ENCODE measurements at places on chromosomes 11 and 22.
A peak's percentile ranks its signal among the peaks of the same experiment; 100 is the strongest.

DNA sequence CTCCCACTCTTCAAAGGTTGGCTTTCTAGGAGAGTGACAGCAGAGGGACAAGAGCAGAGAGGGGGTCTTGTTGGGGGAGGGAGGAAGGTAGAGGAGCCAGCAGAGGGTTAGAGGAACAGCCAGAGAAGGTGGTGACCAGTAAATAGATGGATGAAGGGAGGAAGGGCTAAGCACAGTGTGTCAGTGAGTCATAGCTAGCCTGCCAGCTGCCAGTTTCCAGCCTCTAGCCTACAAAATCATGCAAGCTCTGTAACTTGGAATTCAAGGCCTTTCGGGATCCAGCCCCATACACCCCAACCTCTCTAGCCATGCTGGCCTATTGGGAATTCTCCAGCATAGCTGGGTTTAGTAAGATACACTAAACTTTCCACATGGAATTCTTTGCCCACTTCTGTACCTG, 147.4 kb upstream of the TEAD1 start:
- DNase-seq: peak; percentile 84

GRCh38 chr22:24187731-24188644, 6.7 kb downstream of the SUSD2 start:
- DNase-seq: no peak

DNA sequence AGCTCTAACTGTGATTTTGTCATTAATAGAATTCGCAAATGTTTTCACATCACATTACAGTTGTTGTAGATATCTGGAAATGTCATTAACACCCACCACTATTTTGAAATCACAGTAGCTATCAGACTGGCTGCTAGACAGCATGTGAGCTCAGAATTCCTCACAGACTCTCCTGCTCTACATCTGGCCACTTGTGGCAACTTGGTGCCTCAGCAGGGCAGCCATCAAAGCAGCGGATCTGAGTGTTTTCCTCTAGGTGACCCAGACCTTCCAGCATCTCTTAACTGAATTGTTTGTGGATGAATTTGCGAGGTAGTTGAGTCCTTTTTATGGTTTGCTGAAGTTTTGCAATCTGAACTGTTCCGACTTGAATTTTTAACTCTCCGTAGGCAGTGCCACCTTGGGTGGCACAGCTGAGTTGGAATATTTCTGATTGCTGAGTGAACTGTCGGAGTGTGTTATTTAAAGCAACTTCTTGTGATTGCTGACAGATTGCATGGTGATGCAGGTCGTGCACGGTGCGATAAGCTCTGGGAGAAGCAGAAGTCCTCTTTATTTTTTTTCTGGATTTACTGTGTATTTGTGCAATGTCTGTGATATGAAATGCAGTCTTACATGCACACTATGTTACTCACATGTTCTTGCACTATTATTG, 114.0 kb upstream of the PLET1 start:
- no peak for DNase-seq

GRCh38 chr22:30079952-30080533, at the start of gene HORMAD2:
HORMAD2 (plus strand) TSS chr22:30080464; CDS start chr22:30093953, 13,489 bp downstream.
- DNase-seq: peak; percentile 1

- peak; percentile 1 for DNase-seq
These were observed 60.2 kb upstream of the PDE3B start for GRCh38 chr11:14583252-14584034.

DNA sequence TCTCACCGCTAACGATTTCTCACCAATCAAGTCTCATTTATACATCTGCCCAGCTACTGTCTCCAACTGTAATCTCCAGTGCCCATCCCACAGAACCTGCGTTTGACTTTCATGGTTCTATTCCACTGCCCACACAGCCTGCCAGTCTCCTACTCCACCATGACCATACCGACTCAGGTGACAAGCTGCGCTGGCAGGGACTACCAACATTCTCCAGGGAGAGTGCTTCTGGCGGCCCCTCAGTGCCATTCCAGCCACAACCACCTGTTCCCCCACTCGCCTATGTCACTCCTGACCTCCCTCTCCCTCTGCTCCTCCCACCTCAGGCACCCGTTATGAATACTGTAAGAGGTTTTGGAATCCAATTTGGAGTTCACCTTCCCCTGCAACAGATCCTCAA, 108.5 kb upstream of the BID start:
- DNase-seq: no peak

DNA sequence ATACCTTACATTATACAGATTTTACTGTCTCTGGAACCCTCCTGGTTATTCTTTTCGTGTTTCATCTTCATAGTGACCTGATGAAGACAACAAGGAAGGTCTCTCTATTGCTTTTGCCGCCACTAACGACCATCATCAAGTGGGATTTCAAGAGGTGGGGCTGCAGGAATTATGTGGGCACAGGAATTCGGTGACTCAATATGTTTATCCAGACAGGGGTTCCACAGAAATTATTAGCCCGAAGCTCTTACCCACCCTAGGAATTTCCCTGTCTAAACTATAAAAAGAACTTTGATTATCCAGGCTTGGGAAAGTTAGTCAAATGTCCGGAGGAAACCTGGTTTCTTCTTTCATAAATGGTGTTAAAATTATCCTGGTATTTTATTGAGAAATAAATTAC, 566.8 kb upstream of the TENM4 start:
- no peak for DNase-seq

- DNase-seq: no peak
These were observed 5.3 kb downstream of the KCNQ1OT1 start for GRCh38 chr11:2694495-2694894.

GRCh38 chr11:85748455-85748891, 62.5 kb downstream of the SYTL2 start:
- peak; percentile 18 for DNase-seq

GRCh38 chr11:114307524-114308203, 11.5 kb downstream of the NNMT start:
- peak; percentile 96 for DNase-seq

- DNase-seq: no peak
These were observed 69.3 kb downstream of the SEZ6L start for GRCh38 chr22:26238596-26238995.

DNA sequence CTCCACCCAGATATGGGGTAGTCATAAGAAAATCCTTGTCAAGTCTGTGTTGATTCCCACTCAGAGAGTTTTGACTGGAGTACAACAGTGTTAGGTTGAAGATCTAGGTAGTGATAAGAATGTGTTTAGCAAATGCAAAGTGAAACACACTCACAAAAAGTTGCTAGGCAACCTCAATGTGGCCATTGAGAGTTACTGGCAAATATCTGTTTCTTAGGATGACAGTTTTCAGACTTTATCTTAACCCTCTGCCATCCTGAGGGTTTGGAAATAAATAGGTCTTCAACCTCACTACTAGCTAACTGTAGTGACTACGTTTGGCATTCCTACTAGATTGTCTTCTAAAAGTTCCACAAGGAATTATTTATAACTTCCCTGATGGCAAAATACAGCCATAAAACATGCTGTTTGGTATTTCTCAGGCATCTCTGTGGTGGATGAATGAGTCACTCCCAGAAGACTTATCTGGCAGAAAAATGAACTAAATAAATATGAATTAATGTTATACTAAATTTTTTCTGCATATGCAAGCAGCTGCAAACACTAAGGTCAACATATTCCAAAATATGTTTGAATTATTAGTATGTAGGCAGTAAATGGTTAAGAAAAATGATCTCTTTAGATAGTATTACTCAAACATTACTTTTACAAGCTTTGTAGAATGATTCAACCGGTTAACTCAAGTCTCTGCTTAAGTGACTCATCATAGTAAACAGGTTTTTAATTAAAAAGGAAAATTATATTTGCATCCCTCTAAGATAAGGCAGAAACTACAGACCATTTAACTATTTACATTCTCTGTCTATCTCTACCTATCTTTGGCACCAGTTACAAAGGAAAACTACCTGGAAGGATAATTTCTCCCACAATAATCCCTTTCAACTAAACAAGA, 17.1 kb upstream of the SYTL2 start:
- DNase-seq: peak; percentile 96

DNA sequence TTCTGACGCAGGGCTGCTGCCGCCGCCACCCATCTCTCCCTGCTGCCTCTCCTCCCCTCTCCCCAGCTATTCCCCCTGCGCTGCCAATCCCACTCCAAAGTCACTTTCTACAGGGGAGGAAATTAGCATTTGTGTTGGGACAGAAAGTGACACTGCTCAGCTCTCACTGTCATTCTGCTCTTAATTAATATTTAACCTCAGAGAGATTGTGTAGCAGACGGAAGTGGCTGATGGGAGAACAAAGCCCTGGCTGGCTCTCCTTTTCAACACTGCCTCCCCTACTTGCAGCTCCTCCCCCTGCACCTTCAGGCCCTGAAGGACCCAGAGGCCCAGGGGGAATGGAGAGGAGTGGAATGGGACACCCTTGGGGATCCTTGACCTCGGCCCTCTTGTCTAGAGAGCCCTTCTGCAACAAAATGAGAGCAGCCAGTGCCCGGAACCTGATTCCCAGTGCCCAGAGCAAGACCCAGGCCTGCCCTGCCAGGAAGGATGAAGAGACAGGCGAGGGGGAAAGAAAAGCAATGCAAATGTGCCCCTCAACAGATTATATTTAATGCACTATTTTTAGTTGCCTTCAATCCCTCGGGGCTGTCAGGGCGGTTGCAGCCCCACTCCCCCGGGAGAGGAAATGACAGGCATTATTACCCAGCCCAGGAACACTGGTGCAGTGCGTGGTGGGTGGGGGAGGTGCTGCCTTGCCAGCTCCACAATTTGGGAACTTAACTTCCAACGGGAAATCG, 14.6 kb upstream of the NRGN start:
- DNase-seq: no peak

DNA sequence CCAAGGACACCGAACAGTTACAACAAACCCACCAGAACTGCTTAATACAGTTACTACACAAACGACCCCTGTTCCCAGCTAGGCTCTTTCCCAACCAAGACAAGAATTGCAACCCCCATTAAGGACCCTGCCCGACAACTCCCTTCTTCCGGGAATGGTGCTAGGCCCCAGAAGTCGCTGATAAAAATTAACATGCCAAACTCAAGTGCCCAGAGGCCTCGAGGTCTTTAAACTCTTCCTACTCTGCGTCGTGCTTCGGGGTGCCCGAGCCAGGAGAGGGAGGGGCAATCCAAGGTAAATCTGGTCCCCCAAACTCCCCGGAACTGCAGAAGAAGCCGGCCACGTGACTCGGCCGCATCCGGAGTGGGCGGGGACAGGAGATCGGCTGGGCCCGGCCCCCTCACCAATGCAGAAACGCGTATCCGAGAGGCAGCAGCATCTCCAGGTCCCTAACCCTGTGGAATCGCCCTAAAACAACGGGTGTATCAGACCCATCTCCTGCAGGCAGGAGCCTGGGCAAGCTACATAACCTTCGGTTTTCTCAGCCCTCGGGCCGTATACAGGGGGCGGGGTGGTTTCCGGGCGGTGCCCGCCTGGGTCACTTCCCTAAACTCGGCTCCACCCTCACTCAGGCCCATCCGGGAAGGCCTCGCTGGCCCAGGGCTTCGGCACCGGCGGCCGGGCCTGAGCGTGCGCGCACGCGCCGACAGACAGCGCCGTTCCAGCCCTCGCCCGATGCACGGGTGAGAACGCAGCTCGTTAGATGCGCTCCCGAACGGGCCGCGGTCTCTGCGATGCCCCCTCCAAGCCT, 1.1 kb downstream of the CFL1 start:
- DNase-seq: peak; percentile 57

- DNase-seq: no peak
These were observed 55.1 kb upstream of the CRYBB3 start for GRCh38 chr22:25144522-25144921.

- no peak for DNase-seq
These were observed 102.2 kb downstream of the NAT10 start for GRCh38 chr11:34207487-34208180.

DNA sequence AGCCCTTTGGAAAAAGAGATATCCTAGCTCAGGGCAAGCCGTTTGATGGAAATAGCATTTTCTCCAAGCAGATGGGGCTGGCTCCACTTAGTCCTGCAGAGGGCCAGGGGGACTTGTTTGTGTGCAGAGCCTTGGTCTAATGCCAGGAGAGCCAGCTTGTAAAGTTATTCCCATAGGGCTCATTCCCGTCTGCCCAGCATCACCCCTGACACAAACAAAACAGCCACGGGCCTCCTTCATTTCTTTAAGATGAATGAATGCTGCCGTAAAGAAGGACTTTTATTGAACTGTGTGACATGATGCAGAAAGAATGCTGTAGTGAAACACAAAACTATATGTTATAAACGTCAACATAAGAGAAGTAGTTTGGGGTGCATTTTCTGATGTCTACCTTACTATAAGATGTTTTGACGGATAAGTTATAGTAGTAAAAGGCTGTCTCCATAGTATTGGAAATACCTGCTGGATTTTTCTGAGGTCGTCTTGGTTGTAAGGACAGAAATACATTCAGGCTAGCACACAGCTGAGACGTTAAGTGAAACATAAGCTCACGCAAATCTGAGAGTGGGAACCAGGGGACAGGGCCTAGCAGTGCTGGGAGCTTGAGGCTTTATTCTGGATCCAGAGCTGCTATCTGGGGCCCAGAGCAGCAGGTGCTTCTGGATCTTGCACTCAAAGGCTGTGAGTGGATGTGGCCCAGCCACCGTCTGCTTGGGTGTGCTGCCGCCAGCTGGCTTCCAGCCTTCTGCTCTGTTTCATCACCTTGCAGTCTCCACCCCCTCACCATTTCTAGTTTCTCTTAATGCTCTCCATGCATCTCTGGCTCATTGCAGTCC, 53.3 kb downstream of the NCAM1 start:
- DNase-seq: peak; percentile 29

DNA sequence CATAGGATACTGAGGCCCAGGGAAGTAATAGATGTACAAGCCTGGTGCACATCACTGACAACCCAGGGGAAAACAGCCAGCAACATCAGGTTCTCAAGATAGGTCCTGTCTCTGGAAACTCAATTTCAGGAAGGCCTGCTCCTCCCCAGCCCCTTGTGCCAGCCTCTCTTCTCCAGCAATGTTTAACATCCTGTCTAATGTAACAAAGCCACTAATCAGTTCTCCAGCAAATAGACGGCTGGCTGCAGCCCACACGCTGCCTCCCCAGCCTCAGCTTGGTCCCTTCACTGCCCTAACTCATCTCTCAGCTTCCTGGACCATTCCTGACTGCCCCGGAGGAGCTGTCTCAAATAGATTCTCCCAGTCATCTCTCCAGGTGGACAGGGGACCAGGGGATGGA, 37.8 kb downstream of the RPL27A start:
- DNase-seq: no peak

DNA sequence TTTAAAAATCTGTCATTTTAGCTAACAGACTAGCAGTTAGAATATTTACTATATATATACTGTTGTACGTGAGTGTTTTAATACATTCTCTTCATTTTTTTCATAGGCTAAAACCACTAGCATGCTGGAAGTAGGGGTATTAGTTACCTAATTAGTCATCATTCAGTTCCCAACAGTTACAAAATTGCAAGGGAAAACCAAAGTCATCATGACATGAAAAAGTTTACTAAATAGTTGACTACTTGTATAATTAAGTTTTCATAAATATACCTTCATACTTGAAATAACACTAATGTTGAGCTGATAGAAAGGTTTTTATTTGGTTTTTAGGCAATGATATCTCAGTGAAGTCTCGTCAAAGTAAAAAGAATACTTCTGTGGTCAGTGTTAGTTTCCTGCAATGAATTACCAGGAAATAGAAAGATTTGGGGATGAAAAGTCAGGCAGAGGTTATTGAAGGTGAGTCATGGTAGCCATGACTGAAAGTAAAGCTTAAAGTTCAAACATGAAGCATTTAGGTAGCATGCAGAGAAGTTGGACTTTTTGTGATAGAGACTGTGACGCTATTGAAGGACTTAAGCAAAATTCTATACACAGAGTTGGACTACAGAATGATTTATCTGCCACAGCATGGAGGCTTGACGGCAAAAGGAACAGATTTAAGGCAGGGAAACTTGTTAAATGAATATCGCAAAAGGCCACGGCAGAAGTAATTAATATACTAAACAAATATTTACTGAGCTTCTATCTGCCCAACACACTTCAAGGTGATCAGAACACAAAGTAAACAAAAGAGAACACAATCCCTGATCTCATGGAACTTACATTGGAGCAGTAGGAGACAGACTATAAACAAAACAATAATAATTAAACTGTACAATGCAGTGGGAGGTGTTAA, 828.1 kb upstream of the FAT3 start:
- no peak for DNase-seq
